Stimulated activated CD8-positive, alpha-beta memory T cell treated with anti-CD3 and anti-CD28 coated beads, Interleukin-12 subunit alpha, Interleukin-12 subunit beta, amount 100 ng/mL, for 4 hours (primary cell): ENCODE measurements at places on chromosomes 2 and 18.

- no peak for DNase-seq
These were observed 70.7 kb upstream of the SERPINE2 start for GRCh38 chr2:224109751-224110150.

GRCh38 chr2:57862153-57862552 lies 184.5 kb upstream of the VRK2 start:
- no peak for DNase-seq

DNA sequence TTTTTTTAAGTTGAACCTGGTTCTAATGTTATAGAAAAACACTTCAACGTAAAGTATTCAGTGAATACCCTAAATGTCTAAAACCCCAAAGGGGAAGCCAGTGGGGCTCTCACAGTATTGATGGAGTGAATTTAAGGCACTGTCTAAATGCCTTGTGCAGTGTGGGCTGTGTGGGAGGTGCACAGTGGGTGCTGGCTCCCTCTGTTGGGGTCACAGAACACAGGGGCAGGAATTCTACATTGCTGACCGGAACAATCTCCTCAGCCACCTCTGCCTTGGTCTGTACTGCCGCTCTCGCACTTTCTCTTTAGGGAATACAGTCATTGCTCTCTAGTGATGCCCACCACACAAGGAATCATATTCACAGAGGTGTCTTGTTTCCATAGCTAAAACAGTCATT lies 45.4 kb downstream of the SPRED2 start:
- DNase-seq: no peak

DNA sequence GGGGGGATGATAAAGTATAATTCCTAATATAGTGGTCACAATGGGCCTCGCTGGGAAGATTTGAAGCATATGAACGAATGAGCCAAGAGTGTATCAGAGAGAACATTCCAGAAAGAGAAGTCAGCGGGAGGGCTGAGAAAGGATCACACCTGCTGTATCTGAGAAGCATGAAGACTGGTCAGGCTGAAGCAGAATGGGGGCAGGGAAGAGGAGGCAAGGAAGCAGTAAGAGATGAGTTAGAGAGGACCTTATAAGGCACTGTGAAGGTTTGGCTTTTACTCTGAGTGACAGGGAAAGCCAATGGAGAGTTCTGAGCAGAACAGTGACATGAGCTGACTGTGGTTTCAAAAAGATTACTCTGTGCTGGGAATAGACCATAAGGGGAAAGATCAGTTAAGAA lies 73.5 kb downstream of the CHN1 start:
- no peak for DNase-seq

DNA sequence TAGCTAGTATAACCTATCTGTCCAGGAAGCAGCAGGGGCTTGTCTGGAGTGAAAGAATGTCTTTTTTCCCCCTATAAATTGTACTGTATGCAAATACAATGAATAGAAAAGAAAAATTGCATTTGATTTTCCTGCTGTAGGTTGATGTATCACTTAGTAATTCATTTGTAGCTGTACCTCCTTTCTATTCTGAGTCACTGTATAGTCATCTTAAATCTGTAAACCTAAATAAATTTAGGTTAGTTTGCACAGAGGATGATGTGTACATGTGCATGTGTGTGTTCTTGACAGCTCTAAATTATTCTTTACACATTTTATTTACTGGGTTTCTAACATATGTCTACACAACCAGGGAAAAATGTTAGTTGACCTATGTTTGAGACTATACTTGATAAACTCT lies 478.7 kb upstream of the CNTNAP5 start:
- DNase-seq: no peak

GRCh38 chr2:128734521-128735295 lies 416.0 kb upstream of the HS6ST1 start:
- DNase-seq: no peak

DNA sequence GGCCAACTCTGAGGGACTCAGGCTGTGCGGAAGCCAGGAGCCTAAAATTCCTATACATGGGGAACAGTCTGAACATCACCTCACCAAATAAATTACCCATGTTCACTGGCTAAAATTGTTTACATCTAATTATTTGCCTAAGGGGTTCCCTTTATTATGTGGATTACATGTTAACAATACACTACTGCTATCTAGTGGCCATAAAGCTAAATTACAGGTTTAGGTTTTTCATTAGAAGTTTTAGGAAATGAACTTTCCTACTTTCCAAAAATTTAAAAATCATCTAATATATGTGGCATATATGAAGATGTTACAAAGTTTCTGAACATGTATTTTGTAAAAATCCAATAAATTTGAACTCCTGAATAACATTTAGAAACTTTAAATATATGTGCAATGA lies 40.3 kb downstream of the PLA2R1 start:
- no peak for DNase-seq

DNA sequence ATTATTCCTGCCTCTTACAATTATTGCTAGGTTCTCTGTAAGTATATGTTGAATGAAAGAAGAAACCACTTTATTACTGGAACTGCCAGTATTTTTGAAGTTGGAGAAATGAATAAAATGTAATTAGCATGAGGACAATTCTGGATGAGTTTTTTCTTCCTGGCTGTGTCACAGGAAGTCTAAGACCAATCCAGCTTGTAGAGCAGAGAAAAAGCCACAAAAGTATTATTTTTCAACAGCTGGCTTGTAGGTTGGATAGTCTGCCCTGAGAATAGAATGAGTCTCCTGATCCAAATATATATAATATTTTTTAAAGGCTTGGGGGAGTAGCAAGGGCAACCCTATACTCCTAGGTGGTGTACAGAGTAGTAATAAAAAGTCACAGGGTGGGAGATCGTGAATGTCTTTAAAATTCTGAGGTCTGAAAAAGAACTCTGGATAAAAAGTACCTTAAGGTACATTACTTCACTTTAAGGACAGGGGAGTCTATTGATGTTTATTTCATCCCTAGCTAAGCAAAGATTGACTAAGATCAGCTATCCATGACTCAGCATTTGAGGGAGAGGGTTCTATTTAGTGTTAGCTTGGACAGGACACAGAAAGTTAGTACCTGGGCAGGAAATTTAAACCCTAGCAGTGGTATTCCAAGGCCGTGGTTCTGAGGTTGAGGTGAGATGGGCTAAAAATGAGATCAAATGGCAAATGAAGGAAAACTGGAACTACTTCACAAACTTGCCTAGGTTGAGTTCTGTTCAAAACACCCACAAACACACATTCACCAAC lies 31.7 kb downstream of the SLC40A1 start:
- DNase-seq: no peak

GRCh38 chr2:97834610-97835009 lies 121.2 kb downstream of the ZAP70 start:
- no peak for DNase-seq

- DNase-seq: no peak
These were observed 2.7 kb downstream of the CCDC88A start for GRCh38 chr2:55416786-55417568.

GRCh38 chr18:52682260-52682659 lies 342.3 kb downstream of the DCC start:
- no peak for DNase-seq

DNA sequence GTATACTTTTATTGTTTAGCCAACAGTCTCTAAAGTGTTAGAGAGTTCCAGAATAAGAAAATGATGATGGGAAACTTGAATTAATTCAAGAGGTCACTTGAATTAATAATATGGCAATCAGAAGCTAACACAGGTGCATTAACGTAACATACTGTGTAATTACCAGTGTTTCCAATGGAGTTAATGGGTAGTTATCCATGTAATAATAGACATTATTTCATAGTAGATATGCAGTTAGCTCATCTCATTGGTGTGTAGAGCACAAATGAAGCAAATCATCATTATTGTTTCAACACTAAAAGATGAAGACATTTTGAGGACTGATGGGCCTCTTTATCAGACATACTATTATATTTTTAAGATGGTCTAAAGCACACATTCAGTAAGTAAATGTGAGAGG lies 460.3 kb upstream of the HNRNPA3 start:
- DNase-seq: no peak

DNA sequence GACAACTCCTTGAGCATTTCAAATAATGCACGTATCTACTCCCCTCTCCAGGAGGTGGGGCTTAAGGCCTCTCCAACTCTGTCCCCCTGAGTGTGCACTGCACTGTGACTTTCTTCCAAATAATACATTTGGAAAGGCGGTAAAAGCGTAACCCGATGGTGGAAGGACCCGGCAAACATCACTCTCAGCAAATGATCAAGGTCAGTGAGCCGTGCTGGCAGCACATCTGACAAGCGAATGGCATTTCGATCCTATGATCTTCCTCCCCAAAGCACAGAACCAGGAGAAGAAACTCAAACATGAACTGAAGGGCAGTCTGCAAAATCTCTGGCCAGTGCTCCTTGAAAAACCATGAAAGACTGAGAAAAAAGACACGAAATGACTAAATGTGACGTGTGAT lies 208.7 kb downstream of the TWIST2 start:
- DNase-seq: no peak

DNA sequence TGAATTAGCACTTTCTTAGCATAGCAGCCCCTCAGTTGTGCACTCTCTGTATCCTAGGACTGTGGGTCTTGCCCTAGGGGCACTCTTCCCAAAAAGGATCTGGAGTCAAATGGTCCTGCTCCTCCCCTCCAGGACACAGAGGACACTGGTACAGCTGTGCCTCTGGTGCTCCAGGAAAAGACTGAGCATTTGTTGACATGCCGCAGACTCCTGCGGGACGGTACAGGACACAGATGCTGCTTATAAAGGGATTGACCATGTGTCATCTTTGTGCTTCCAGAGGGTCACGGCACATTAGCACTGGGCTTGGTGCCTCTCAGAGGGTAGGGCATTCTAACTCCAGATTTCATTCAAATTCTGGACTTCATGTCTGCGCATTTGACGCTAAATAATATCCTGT lies 110.5 kb downstream of the KLF7 start:
- no peak for DNase-seq

GRCh38 chr2:94759211-94759610 lies 112.0 kb upstream of the TEKT4 start:
- DNase-seq: no peak

DNA sequence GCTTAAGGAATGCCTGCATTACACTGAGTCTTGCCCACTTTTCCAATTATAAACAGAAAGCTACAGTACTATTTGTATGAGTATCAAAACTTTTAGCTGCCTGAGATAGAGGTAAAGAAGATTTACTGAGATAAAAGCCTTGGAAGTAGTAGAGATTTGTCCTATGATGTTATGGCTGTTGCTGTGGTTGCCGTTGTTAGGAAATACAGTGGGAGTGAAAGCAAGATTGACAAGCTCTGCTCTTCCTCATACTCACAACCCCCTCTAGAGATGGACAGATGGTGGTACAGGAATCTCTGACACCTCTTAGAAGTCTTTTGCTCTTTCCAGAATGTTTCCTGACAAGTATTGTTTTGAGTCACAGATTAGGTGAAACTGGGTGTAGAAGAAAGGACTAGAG lies 242.5 kb downstream of the RPIA start:
- DNase-seq: no peak

DNA sequence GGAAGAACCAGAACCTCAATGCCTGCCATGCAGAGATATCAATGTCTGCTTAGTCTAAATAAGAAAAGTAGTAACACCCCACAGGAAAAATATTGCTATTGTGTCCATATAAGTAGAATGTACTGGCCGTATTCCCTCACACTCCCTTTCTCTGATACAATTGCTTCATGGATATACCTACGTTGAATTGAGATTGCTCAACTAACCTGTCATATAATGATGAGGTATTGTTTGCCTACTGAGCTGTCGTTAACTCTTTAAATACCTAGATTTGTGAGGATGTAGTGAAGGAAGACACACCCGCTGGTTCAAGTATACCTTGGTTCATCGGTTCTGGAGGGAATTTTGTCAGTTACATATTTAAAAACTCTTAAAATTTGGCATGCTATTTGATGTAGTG lies 480.7 kb upstream of the TCF4 start:
- DNase-seq: no peak

DNA sequence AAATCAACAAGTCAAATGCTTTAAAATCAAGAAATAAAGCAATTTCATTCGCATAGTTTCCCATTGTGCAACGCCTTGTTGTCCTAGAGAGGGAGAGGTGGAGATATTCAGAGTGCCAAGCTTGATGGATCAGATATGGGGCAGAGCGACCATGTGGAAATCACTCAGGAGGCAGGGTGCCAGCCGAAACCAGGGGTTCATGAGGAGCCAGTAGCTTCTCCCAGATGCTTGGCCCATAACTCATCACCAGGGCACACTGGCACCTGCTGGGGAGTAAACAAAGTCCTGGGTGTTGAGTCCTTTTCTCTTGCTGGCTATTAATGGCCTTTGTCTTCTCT lies 53.0 kb upstream of the ASAP2 start:
- DNase-seq: no peak

DNA sequence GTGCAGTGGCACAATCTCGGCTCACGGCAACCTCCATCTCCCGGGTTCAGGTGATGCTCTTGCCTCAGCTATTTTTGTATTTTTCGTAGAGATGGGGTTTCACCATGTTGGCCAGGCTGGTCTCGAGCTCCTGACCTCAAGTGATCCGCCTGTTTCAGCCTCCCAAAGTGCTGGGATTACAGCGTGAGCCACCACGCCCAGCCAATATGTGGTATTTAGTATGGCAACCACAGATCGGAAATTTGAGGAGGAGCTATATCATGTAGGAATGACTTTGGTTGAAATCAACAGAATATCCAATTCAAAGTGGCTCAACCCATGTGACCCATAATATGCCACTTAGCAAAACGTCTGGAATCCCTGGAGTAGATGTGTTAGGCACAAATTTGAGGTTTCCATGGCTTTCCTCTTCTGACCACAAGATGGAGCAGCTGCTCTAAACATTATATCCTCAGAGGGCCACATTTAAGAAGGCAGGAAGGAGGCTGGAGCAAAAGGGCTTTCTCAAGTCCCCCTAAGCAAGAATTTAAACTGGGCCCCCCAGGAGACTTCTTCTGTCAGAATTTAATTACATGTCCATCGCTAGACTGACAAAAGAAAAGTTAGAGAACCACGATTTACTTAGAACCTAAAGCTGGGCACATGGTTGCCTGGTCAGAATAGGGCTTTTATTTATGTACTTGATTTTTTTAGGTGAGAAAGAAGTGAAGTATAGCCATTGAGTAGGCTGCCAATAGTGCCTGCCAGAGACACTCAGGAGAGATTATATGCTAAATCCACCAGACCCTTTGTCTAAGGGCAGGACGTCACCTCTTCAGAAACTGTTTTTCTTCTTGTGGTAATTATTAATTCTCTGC lies 49.6 kb upstream of the ITSN2 start:
- DNase-seq: no peak

- DNase-seq: no peak
These were observed 44.5 kb downstream of the RPE start for GRCh38 chr2:210046851-210047500.

- no peak for DNase-seq
These were observed 29.5 kb downstream of the PKDCC start for GRCh38 chr2:42077343-42077742.

- DNase-seq: no peak
These were observed 143.0 kb downstream of the ZNF516 start for GRCh38 chr18:76351961-76352581.

GRCh38 chr2:222169346-222169745 lies 129.5 kb downstream of the PAX3 start:
- no peak for DNase-seq
